ENCODE measurements at places on chromosomes 2 and 18.

GRCh38 chr2:218431878-218432277 is 13.0 kb downstream of the VIL1 start:
- no peak for DNase-seq

GRCh38 chr2:10658041-10658913 is 31.5 kb downstream of the NOL10 start:
- DNase-seq = no peak

DNA sequence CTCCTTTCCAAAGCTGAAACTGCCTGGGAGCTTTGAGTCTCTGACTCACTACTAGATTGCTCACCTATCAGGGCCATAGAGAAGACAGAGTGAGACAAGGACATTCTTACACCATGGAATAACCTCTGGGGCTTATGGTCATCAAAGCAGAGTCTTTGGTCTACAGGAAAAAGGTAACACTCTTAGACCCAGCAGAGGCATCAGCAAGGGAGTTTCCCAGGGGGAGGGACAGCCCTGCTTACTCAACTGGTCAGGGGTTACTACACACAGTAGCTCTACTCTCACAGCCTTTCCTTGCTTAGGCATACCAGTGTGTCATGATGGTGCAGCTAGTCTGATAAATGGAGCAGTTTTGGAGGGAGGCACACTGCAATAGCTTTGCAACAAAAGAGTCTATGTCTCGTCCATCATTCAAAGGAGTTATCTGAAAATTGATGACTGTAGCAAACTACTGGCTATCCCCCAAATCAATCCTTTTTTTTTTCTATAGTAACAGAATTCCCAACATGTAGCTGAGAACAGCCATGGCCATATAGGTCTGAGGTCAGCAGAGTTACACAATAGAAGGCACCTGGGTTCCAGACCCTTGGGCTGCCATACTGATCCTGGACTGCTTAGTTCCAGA is 22.4 kb upstream of the CD28 start:
- no peak for DNase-seq

DNA sequence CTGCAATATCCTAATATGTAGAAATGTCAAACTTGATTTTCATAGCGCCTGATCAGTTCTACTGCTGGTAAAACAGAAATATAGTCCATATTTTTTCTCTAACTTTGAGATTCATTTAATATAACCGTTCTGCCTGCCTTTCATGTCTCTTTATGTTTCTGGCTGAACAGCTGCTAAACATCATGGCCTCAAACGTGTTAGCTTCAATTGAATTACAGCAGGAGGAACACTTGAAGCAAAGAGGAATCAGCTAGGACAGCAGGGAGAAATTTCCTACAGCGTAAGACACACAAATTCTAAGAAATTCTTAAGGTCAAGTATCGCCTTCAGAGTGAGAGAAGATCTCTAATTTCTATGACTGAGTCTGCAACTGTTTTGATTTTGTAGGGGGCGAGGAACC is 433.2 kb downstream of the FBXO15 start:
- no peak for DNase-seq

DNA sequence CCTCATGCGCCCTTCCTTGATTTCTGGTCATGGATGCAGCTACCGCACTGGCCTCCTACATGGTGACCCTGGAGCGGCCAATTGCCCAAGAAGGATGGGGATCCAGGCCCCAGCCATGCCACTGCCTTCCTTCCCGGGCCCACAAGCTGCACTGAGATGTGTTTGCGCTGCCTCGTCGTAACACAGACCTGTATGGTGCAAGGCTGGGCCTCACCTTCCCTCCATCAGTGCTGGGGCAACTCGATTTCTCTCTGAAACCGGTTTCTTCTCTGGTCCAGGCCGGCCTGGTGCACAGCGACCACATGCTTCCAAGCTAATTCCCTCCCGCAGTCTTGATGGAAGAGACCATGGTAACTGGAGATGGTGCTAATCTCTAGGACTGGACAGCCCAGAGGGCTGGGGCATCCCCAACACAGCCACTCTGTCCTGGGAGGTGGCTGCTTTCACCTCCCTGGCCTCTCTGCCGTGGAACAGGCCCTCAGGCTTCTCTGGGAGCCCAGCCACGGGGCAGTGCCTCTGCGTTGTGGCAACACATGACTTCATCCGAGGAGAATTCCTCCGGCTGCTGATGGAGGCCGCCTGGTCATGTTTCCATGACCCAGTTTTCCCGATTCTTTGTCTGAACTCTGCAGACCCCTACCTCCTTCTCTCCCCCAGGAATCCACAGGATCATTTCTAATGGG is 184.2 kb downstream of the GLI2 start:
- peak; percentile 77 for DNase-seq

DNA sequence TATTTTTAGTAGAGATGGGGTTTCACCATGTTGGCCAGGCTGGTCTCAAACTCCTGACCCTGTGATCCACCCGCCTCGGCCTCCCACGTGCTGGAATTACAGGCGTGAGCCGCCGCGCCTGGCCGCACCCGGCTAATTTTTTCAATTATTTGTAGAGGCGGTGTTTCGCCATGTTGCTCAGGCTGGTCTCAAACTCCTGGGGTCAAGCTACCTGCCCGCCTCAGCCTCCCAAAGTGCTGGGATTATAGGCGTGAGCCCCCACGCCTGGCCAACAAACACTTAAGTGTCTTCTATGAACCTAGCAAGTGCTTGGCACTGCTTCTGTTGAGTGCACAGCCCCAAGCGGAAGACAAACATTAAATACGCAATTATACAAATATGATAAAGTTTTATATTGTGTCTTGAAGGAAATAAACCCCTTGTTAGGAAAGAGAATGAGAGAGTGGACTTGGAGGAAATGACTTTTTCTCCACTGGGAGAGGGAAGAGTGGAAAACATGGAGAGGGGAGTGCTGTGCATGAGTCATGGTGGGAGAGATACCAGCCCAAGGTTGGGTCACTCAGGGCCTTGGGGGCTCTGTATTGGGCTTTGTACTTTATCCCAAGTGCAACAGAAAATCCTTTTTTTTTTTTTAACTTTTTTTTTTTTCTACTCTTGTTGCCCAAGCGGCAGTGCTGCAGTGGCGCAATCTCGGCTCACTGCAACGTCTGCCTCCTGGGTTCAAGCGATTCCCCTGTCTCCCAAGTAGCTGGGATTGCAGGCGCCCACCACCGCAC is 41.4 kb upstream of the ACTR2 start:
- no peak for DNase-seq

All from femur (tissue), 1 donor.